NCI-H460 (cell line): ENCODE measurements at places on chromosomes 13 and 19. TPM values are rescaled to one million over a fixed set of nuclear protein-coding genes. Genes with fewer than 3 reads are reported as not detected.

Gene TMPRSS9
- 0.05 TPM in 1 of 2 replicates, not detected in the other for total RNA-seq

Gene HSD17B14
- 1.6 and 2.0 TPM in 2 replicates for total RNA-seq

Gene CPB2
- not detected in 2 replicates for total RNA-seq

- DNase-seq: peak; percentile 13
Measured at GRCh38 chr13:19601749-19602725, 31.4 kb upstream of the MPHOSPH8 start.

- no peak for DNase-seq
Measured at GRCh38 chr13:64725492-64725891, 2504.6 kb downstream of the PCDH9 start.

- no peak for DNase-seq
Measured at GRCh38 chr13:40230833-40231266, 435.6 kb downstream of the FOXO1 start.
